ENCODE measurements at places on chromosomes 13 and 19. TPM values are rescaled to one million over a fixed set of nuclear protein-coding genes. Genes with fewer than 3 reads are reported as not detected.

Gene SIAH3
- 0.05 TPM for total RNA-seq

GRCh38 chr13:40503966-40504591, 162.4 kb downstream of the FOXO1 start:
- no peak for DNase-seq
- H3K27ac ChIP-seq = no peak overlapping the region
- H3K36me3 ChIP-seq = no peaks in the 10 kb centered on the region
- no peaks in the 10 kb centered on the region for H3K27me3 ChIP-seq
- H3K4me3 ChIP-seq = no peak overlapping the region
- peaks cover 25% of the 10 kb centered on the region for H3K4me1 ChIP-seq

GRCh38 chr19:19217099-19217498, 5.3 kb downstream of the NCAN start:
- H3K4me3 ChIP-seq = no peak overlapping the region
- H3K27ac ChIP-seq = no peak overlapping the region
- H3K36me3 ChIP-seq = no peaks in the 10 kb centered on the region

Gene CEACAM21
- total RNA-seq = 40.8 TPM

- DNase-seq = no peak
- no peaks in the 10 kb centered on the region for H3K4me1 ChIP-seq
- H3K36me3 ChIP-seq = no peaks in the 10 kb centered on the region
- H3K27me3 ChIP-seq = no peaks in the 10 kb centered on the region
Measured at GRCh38 chr13:113939944-113940297, 34.0 kb downstream of the C13orf46 start.

DNA sequence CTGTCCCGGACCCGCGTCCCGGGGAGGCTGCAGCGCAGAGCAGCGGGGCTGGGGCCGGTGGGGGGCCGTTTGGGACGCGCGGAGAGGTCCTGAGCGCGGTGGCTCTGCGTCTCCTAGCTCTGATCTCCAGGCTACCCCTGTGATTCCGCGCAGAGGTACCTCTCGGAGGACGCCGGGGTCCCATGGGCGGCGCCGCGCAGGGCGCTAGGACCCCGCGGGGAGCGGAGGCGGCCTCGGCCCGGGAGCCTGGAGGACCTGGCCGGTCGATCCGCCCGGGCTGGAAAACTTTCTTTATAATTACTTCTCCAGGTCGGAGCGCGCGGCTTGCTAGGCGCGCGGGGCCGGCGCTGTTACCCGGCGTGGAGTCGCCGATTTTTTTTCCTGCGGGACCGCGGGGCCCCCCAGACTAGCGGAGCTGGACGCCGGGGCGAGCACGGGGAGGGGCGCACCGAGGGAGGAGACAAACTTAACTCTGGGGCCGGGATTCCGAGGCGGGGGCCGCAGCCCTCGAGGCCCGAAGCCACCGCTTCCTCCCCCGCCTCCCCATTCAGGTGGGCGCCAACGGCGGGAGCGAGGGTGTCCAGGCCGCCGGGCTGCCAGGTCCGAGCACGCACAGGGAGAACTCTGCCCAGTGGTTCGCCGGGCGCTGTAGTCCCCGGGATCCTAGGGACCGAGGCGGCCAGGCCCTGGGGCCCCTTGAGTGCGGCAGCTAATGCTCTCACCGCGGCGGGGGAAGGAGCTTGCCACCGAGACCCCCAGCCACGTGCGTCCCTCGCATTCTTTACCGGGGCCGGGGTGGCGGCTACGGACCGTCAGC, 848 bp upstream of the CEBPA start:
- H3K27me3 ChIP-seq = peaks cover 29% of the 10 kb centered on the region
- H3K4me3 ChIP-seq = peak overlapping the region; percentile 54
- H3K36me3 ChIP-seq = no peaks in the 10 kb centered on the region
- H3K4me1 ChIP-seq = no peaks in the 10 kb centered on the region
- no peak overlapping the region for H3K27ac ChIP-seq
- DNase-seq = peak; percentile 18

DNA sequence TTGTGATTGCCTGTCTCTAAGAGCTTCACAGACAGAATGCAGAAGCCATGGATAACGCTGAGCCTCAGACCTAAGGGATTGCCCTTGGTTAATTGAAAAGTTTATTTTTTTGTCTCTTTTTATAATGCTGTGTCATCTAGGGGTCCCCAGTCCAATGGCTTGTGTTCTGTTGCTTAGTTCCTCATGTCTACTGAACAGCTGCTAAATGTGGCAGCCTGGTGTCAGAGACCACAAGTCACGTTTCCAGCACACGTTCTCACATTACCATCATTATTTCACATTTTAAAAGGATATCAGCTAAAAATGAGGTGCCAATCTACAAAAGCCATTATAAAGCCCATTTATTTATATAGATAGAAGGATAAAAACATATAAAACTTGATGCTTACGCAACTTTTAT, 1362.0 kb downstream of the PCDH9 start:
- H3K4me3 ChIP-seq = no peak overlapping the region
- no peak for DNase-seq
- H3K27ac ChIP-seq = no peak overlapping the region
- H3K27me3 ChIP-seq = no peaks in the 10 kb centered on the region

- no peaks in the 10 kb centered on the region for H3K27me3 ChIP-seq
- no peak overlapping the region for H3K27ac ChIP-seq
- peaks cover 12% of the 10 kb centered on the region for H3K4me1 ChIP-seq
- no peak overlapping the region for H3K4me3 ChIP-seq
- peaks cover 8% of the 10 kb centered on the region for H3K36me3 ChIP-seq
- peak; percentile 29 for DNase-seq
Measured at GRCh38 chr19:13978351-13979243, 26.3 kb downstream of the DCAF15 start.

Gene KLK4
- total RNA-seq = not detected

Gene STXBP2
- total RNA-seq = 111 TPM
